Stomach (tissue), 19 donors: ENCODE measurements at places on chromosomes 7 and 10. TPM values are rescaled to one million over a fixed set of nuclear protein-coding genes. Genes with fewer than 3 reads are reported as not detected.

DNA sequence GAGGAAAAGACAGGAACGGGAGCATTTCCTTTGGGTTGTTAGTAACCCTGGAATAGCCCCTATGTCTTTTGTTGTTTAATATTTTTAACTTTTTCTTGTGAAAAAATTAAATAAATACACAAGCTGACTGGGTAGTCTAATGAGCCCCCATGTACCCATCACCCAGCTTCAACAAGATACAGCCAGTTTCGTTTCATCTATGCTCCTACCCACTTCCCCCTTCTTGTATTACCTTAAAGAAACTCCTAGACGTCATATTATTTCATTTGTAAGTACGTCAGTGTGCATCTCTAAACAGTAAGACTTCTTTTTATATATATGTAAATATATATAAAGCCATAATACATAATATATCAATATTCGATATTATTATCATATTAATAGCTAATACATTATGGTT lies 42.8 kb upstream of the NUB1 start:
- peaks cover 8% of the 10 kb centered on the region for H3K4me1 ChIP-seq
- H3K27me3 ChIP-seq, result peaks cover 29% of the 10 kb centered on the region
- H3K36me3 ChIP-seq, result no peaks in the 10 kb centered on the region
- DNase-seq, result no peak
- no peak overlapping the region for H3K4me3 ChIP-seq

- peaks cover 67% of the 10 kb centered on the region for H3K4me1 ChIP-seq
- no peaks in the 10 kb centered on the region for H3K27me3 ChIP-seq
- no peak for DNase-seq
- H3K27ac ChIP-seq, result peak overlapping the region; percentile 77
- H3K4me3 ChIP-seq, result no peak overlapping the region
These were observed 23.2 kb downstream of the PLAC9 start for GRCh38 chr10:80155696-80156215.

- no peaks in the 10 kb centered on the region for H3K4me1 ChIP-seq
- H3K36me3 ChIP-seq, result no peaks in the 10 kb centered on the region
- no peak for DNase-seq
- no peaks in the 10 kb centered on the region for H3K27me3 ChIP-seq
- no peak overlapping the region for H3K27ac ChIP-seq
These were observed 529.1 kb downstream of the TCERG1L start for GRCh38 chr10:130782467-130782866.

- peaks cover 81% of the 10 kb centered on the region for H3K36me3 ChIP-seq
- no peaks in the 10 kb centered on the region for H3K4me1 ChIP-seq
- no peaks in the 10 kb centered on the region for H3K27me3 ChIP-seq
- H3K4me3 ChIP-seq, result no peak overlapping the region
- DNase-seq, result no peak
- no peak overlapping the region for H3K27ac ChIP-seq
These were observed 32.5 kb downstream of the COL1A2 start for GRCh38 chr7:94426980-94427875.

DNA sequence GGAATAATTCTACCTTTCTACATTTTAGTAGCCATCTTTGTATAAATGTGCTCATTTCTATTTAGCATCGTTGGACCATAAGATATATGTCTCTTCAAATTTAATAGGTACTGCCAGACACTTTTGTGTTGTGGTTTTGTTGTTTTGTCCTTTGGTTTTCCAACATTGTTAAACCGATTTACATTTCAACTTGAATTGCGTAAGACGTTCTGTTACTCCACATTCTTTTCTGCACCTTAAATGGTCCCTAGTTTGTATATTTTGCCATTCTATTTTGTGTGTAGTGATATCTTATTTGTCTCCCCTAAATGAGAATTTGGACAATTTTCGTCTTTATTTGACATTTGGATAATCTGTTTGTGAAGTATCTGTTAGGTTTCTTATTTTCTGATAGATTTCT lies 1015.6 kb downstream of the NRG3 start:
- DNase-seq, result no peak
- H3K27me3 ChIP-seq, result no peaks in the 10 kb centered on the region
- H3K27ac ChIP-seq, result no peak overlapping the region
- H3K36me3 ChIP-seq, result no peaks in the 10 kb centered on the region

GRCh38 chr10:87818505-87819288 lies 671 bp upstream of the ATAD1 start:
- peak overlapping the region; percentile 88 for H3K27ac ChIP-seq
- no peaks in the 10 kb centered on the region for H3K36me3 ChIP-seq
- peaks cover 34% of the 10 kb centered on the region for H3K4me1 ChIP-seq
- H3K4me3 ChIP-seq, result peak overlapping the region; percentile 70
- H3K27me3 ChIP-seq, result no peaks in the 10 kb centered on the region

GRCh38 chr7:102415685-102416225 lies 17.6 kb upstream of the ORAI2 start:
- H3K27ac ChIP-seq, result peak overlapping the region; percentile 39
- DNase-seq, result peak; percentile 28
- H3K27me3 ChIP-seq, result no peaks in the 10 kb centered on the region
- H3K4me1 ChIP-seq, result peaks cover 19% of the 10 kb centered on the region
- H3K4me3 ChIP-seq, result no peak overlapping the region

DNA sequence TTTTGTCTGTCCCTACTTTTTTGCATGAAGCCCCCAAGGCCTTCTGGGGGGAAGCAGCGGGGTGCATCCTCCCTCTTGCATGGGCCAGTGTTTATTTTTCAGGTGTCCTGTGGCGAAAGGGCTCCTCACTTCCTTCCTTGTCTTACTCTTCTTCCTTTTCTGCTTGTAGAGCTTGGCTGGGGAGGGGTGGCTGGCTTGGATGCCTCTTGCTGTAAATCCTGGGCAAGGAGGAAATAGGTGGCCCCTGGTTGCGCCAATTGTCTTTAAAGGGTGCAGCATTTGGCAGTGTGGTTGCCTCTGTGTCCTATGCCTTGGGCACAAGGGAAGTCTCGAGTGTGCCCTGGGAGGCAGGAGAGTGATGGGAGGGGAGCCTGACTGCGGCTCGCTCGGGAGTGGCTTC lies 95.0 kb downstream of the SH2D4B start:
- no peaks in the 10 kb centered on the region for H3K27me3 ChIP-seq
- H3K4me3 ChIP-seq, result no peak overlapping the region
- no peaks in the 10 kb centered on the region for H3K4me1 ChIP-seq
- H3K36me3 ChIP-seq, result no peaks in the 10 kb centered on the region
- no peak overlapping the region for H3K27ac ChIP-seq

DNA sequence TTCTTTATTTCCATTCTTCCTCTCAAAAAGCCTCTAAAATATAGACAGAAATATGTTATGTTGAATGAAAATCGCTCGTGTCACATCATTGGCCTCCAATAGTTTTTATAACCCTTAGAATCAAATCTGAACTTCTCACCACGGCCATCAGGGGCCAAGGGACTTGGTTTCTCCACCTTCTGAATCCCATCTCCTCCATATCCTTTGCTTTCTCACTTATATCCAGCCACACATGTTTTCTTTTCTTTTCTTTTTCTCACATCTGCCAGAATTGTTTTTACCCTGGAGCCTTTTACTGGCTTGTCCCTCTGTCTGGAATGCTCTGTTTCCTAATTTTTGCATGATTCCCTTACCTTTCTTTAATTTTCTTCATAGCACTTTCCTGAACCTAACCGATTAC lies 95.6 kb downstream of the CD36 start:
- DNase-seq, result no peak
- no peaks in the 10 kb centered on the region for H3K4me1 ChIP-seq
- H3K36me3 ChIP-seq, result no peaks in the 10 kb centered on the region
- H3K27ac ChIP-seq, result no peak overlapping the region
- no peak overlapping the region for H3K4me3 ChIP-seq

DNA sequence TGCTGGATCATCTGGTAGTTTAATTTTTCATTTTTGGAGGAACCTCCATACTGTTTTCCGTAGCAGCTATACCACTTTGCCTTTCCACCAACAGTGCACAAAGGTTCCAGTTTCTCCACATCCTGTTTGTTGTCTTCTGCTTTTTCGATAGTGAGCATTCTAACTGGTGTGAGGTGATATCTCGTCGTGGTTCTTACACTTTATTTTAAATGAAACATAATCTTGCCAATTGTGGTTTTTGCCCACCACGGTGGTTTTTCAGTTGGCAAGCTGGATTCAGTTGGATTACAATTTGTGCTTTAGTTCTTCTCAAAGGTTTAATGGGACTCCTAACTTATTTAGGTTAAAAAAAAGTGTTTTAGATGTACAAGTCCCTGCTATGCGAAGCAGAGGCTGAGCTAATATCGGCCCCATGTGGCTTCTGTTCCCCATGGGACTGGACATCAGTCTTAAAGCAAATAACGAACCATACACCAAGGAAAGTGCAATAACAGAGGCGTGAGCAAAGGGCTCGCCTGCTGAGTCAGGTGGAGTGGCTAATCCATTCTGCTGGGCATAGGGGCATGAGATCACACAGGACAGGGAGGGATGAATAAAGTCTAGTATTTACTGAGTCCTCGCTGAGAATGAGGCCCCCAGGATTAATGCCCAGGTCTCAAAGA lies 153.6 kb downstream of the AOAH start:
- no peaks in the 10 kb centered on the region for H3K4me1 ChIP-seq
- no peak for DNase-seq
- H3K27me3 ChIP-seq, result no peaks in the 10 kb centered on the region
- H3K27ac ChIP-seq, result no peak overlapping the region

DNA sequence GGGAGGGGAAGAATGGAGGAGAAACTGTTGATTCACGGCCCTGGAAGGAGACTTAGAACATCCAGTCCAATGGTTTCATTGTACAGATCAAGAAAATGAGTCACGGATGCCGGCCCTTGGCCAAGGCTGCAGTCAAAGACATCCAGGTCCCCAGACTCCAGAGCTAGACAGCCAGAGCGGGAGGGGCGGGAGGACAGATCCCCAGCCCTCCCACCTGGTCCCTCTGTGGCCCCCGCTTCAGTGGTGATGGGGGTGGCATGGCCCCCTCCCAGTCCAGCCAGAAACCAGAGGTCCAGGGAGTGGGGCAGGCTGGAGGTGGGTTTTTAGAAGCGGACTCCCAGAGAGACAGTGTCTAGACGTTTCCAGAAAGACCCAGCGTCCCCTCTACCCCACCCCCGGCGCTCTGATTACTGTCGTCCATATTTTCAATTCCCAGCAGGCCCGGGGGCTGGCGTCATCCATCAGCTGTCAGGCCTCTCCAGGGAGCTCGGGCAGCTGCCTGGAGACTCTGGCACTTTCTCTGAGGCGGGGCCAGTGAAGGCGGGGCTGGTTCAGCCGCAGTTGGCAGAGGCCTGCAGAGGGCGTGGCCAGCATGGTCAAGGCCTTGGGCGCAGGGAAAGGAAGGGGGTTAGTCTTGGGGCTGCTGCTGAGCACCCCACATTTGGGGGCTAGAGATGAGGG lies 8.0 kb upstream of the HSPB1 start:
- DNase-seq, result peak; percentile 97
- H3K4me3 ChIP-seq, result peak overlapping the region; percentile 17
- H3K27ac ChIP-seq, result peak overlapping the region; percentile 99
- H3K4me1 ChIP-seq, result peaks cover 72% of the 10 kb centered on the region
- H3K27me3 ChIP-seq, result no peaks in the 10 kb centered on the region
- H3K36me3 ChIP-seq, result no peaks in the 10 kb centered on the region

GRCh38 chr7:10632712-10633111 lies 341.0 kb upstream of the PHF14 start:
- no peak overlapping the region for H3K27ac ChIP-seq
- H3K27me3 ChIP-seq, result no peaks in the 10 kb centered on the region
- no peaks in the 10 kb centered on the region for H3K4me1 ChIP-seq
- no peak for DNase-seq
- no peaks in the 10 kb centered on the region for H3K36me3 ChIP-seq
- H3K4me3 ChIP-seq, result no peak overlapping the region

Gene RET
- polyA plus RNA-seq, result 1.9 TPM

Gene FIGNL1
- polyA plus RNA-seq, result 5.2 TPM

Gene TSPAN15
- polyA plus RNA-seq, result 35.4 TPM

Gene TNRC18
- polyA plus RNA-seq, result 8.5 TPM

Gene SPDYE2
- polyA plus RNA-seq, result not detected

Gene GRID2IP
- polyA plus RNA-seq, result 0.23 TPM

Gene OTUD1
- polyA plus RNA-seq, result 27.6 TPM
